ENCODE measurements at places on chromosomes 5 and 9.

DNA sequence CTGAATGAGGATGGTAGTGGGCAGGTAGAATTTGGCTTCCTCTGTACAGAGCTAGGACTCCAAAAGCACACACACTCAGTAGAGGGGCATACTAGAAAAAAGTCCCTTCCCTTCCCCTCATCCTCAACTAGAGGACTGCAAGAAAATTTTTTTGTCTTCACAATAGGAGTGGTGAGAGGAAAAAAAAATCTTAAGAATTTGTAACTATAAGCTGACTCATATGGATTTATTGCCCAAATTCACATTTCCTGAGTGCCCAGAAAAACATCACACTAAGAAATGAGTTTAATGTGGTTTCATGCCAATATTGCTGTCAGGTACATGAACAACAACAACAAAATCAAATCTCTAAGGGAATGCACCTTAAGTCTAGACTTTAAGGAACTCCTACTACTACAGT lies 43.7 kb downstream of the RANBP6 start:
- DNase-seq = no peak

DNA sequence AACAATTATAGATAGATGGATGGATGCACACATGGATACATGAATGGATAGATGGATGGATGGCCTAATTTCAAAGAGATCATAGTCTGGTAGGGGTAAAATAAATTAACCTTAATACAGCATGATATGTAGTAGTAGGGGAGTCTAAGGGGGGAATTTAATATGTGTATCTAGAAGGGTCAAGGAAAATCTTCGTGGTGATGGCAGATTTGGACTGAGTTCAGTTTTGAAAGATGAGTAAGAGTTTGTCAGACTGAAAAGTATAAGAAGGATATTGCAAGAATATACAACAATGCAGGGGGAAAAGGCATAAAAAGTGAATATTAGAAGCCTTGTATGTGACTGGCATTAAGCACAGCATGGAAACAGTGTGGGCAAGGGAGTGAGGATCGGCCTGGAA lies 98.7 kb downstream of the ZNF462 start:
- no peak for DNase-seq

GRCh38 chr5:132601071-132601728 lies 44.4 kb downstream of the RAD50 start:
- no peak for DNase-seq

DNA sequence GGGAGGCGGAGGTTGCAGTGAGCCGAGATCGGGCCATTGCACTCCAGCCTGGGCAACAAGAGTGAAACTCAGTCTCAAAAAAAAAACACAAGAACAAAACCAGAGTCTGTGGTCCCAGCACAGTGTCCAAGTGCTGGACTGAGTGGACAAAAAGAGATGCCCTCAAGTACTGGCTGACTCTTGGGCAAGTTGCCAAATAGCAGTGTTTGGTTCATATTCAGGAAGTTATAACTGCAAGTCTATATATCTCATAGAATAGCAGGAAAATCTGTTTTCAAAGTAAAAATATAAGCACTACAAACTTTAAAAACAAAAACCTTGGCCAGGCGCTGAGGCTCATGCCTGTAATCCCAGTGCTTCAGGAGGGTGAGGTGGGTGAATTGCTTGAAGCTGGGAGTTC lies 7.3 kb downstream of the HABP4 start:
- no peak for DNase-seq

- DNase-seq = no peak
Observed at GRCh38 chr5:42908086-42908485, 96.4 kb upstream of the SELENOP start.

- DNase-seq = no peak
Observed at GRCh38 chr9:129762985-129763926, 10.4 kb upstream of the PTGES start.

DNA sequence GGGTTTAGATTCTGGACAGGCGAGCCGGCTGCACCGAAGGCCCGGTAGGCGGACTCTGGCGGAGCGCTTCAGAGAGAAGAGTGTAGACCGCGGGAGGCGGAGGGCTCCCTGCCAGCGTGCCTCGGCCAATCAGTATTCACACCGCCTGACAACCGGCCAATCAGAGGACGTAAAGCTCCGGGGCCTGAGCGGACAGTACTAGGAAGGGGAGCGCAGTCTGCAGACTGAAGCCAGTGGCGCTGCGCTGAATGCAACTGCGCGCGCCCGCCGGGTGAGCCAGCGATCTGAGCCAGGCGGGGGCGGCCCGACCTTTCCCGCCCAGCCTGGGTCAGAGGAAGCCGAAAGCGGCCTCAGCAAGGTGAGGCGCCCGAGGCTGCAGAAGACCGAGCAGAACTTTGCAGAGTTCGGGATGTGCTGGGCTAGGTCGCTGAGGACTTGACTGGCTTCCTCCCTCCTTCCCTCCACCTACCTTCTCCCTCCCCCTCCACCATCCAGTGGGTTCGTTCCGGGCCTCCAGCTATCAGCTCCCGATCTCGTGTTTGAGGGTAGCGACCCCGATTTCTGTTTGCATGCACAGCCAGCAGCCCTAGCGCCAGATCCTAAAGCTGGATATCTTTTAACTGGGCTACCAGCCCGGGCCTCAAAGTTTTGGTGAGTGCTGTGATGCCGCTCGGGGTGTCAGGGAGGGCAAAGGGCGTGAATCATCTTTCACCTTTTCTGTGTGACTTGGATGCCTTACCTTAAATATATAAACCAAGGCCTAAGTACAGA lies at the start of gene DMRT2:
Gene DMRT2, plus strand, starts transcription at position 233 of the 771 bp plus-strand sequence. CDS start 1,257 bp downstream, outside the sequence.
- peak; percentile 9 for DNase-seq

DNA sequence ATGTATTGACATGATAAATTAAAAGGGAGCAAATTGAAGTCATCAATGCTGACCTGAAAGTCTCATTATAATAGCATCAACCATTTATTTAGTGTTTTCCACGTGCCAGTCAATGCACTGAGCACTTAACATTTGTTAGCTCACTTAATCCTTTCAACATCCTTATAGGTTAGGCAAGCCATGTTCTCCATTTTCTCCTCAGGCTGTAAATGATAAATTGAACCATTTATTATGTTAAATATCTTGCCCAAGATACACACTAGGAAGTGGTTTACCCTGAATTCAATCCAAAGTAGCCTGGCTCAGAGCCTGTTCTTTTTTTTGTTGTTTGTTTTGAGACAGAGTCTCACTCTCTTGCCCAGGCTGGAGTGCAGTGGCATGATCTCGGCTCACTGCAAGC lies 25.0 kb upstream of the SNX2 start:
- no peak for DNase-seq

- peak; percentile 31 for DNase-seq
Observed at GRCh38 chr5:67361932-67362729, 165.5 kb upstream of the CD180 start.

DNA sequence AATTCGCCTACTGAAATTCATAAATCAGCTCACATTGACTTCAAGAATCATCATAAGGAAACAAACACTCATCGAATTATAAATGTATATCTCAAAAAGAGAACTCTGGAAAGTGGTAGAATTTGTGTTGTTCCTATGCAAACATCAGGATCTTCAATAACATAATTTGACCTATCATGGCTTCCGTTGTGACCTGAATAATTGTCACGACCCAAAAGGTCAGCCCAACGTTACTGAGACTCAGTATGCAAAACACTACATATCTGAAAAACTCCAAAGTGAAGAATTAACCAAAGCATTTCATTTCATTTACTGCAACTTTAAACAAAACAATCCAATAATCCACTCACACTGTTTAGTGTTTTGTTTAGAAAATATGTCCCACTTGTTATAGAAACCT lies 1.2 kb downstream of the RAPGEF6 start:
- no peak for DNase-seq

DNA sequence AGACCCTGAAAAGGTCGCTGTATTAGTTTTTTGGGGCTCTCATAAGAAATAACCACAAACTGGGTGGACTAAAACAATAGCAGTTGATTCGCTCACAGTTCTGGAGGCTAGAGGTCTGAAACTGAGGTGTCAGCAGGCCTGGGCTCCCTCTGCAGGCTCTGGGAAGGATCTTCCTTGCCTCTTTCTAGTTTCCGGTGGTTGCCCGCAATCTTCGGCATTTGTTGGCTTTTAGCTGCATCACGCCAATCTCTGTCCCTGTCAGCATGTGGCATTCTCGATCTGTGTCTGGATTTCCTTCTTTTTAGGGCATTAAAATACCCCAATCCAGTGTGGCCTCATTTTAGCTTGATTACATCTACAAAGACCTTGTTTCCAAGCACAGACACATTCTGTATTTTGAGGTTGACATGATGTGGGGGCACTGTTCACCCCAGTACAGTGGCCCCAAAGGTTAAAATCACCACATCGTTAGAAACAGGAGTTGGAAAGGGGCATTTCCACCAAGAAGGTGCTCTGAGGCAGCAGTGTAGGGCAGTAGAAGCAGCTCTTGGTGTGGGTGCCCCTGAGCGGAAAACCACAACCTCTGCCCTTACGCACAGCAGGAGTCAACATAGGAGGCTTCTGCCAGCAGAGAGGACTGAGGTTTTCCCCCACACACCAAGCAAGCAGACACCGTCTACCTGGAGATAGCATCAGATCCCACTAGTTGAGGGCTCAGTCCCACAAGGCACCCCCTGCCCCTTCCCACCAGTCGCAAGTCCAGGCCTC lies 13.5 kb downstream of the ZNF79 start:
- DNase-seq = no peak

GRCh38 chr5:178533136-178533535 lies 57.1 kb downstream of the COL23A1 start:
- DNase-seq = no peak

DNA sequence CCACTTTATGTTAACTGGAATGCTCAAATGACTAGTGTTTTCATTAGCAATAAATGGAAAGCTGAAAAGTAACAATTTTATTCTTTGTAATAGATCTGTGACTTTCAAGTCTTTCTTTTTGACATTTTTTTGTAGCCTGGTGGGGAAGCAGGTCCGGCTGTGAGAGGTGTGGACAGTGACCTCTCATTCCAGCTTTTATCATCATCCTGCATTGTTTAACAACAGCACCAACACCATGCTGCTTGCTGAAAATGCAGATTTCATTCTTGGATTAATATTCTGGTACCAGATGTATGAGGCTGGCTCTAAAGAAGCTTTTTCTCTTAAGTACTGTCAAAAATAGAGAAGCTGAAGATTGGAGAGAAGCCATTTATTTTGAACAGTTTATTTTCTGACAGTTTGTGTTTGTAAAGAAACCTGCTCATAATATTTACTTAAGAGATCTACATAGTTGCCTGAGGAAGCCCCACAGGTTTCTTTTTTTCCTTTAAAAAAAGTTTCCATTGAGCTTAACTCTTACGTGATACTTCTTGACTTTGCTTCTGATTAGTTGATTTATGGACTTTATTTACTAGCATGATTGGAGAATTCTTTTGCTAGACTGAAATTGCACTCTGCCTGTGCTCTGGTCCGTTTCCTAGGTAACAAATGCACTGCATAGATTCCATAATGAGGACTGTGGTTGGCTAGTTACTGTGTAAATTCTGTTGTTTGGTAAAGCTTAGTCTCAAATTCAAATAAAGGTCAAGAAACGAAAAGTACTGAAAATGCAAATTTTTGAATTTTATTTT lies 3.4 kb downstream of the KIAA1958 start:
- no peak for DNase-seq

GRCh38 chr9:78954286-78954685 lies 617.5 kb upstream of the TLE4 start:
- DNase-seq = no peak

- DNase-seq = no peak
Observed at GRCh38 chr5:72618708-72619107, 111.5 kb upstream of the ZNF366 start.

- DNase-seq = no peak
Observed at GRCh38 chr9:111149018-111149759, 110.9 kb upstream of the LPAR1 start.

DNA sequence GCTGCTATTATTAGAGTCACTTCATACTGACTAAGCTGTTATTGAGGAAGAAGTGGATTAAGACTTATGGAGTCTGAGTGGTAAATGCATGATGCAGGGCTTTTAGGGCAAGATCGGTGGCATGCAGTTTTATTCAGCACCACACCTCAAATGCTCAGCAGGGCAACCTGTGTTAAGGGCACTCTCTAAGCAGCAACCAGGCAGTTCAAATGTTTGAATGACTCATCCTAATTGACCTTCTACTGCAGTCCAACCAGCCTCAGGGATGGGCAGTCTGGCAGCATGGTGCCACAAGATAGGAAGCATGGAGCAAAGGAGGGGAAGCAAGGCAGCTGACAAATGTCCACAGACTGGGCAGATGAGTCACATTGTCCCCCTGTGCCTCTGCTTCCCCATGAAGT lies 80.2 kb upstream of the MIER3 start:
- DNase-seq = no peak

GRCh38 chr5:17090839-17091238 lies 126.6 kb upstream of the BASP1 start:
- DNase-seq = no peak

DNA sequence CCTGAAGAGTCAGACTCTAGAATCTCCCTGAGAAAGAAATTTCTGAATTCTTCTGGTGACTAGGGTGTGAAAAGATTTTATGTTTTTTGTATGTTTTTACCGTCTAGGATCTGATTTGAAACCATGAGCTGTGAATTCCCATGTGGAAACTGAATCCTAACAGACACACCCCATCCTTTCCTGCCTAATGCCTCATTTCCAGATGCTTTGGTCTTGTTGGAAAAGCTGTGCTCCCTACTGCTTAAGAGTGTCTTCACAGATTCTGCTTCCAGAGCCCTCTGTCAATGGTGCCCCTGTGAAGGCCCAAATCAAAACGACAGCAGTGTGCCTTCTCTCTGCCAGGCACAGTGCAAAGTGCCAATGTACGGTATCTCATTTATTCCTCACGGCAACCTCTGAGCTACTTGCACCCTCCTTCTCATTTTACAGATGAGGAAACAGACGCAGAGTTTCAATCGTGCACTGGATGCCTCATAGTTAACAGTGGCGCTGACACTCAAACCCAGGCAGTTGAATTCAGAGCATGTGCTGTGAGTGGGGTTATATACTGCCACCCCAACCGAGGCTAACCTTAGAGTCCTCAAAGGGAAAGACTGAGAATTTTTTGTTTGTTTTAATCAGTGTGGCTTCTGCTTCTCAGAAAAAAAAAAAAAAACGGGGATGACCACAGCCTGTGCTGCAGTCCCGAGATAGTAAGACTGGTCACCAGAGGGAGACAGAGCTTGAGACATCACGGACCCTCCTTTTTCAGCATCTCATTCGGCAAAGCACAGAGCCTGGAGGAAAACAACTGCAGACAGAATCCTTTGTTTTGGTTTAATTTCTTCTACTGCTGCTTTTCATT lies 188.4 kb downstream of the SNCAIP start:
- peak; percentile 26 for DNase-seq

DNA sequence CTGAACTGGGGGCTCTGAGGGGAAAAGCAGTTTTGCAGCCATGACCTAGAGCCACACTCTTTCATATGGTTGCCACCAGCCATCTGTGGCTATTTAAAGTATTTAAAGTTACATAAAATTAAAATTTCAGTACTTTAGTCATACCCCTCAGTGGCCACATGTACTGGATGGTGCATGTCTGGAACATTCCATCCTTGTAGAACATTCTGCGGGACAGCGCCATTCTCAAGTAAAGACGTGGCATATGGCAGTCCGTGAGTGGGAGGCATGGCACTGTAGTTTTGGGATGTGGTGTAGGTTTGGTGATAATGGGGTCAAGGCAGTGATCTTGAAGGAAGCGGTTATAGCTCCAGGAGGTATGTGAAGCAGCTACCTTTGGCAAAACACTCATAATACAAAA lies 61.4 kb upstream of the NFIL3 start:
- DNase-seq = no peak

All from non-pigmented ciliary epithelial cell (primary cell).